ENCODE measurements at places on chromosomes 5 and 9. TPM values are rescaled to one million over a fixed set of nuclear protein-coding genes. Genes with fewer than 3 reads are reported as not detected.

DNA sequence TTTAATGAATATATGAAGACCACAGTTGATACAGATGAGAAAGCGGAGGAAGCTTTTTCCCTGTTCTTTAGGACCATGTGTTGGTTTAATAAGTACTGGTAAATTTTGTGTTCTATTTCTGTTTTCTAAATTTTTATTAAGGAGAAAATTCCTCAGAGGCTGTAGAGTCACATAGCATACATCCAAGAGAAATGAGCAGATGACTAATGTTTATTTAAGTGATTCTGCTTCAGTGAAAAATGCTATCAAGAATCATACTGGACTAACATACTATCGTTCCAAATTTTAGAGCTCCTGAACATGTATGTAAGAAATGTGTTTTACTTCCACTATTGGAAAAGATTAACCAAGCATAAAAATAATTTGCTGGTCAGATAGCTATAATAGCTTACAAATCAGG lies 115.0 kb downstream of the KIAA1958 start:
- no peak for ATAC-seq

Gene FGF10
- not detected for total RNA-seq

DNA sequence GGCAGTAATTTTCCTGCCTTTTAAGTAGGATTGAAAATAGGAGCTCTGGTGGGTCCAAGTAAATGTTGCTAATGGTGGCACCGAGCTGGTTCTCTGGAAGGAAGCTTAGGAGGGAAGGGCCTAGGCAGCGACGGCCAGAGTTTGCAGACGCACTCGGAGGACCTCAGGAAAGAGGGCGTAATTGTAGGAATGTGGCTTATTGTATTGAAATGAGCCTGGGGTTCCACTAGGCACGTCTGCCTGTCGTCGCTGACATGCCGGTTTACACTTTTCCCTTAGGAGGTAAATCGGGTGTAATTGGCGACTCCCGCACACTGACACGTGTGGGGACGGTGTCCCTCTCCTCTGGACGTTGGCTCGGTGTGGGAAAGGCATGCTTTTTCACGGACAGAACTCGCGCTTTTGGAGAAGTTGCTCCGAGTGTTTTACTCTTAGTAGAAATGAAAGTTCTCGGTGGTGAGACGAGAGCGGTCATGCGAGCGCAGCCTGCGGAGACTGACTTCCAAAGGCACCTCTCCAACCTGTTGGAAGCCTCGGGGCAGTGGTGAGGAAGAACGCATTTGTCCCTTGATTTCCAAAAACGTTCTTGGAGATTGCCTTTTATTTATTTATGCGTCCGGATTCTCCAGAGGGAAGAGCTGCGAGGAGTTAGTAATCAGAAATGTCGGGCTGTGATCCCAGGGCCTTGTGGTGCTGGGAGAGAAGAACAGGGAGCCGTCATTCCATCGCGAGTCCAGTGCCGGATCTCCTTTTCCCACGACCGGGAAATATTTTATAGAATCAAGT lies 1.3 kb downstream of the NR4A3 start:
- ATAC-seq: no peak

Gene IFNA2
- not detected for total RNA-seq

DNA sequence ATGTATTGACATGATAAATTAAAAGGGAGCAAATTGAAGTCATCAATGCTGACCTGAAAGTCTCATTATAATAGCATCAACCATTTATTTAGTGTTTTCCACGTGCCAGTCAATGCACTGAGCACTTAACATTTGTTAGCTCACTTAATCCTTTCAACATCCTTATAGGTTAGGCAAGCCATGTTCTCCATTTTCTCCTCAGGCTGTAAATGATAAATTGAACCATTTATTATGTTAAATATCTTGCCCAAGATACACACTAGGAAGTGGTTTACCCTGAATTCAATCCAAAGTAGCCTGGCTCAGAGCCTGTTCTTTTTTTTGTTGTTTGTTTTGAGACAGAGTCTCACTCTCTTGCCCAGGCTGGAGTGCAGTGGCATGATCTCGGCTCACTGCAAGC lies 25.0 kb upstream of the SNX2 start:
- no peak for ATAC-seq

GRCh38 chr5:72511774-72512592 lies 4.8 kb upstream of the ZNF366 start:
- ATAC-seq: no peak

DNA sequence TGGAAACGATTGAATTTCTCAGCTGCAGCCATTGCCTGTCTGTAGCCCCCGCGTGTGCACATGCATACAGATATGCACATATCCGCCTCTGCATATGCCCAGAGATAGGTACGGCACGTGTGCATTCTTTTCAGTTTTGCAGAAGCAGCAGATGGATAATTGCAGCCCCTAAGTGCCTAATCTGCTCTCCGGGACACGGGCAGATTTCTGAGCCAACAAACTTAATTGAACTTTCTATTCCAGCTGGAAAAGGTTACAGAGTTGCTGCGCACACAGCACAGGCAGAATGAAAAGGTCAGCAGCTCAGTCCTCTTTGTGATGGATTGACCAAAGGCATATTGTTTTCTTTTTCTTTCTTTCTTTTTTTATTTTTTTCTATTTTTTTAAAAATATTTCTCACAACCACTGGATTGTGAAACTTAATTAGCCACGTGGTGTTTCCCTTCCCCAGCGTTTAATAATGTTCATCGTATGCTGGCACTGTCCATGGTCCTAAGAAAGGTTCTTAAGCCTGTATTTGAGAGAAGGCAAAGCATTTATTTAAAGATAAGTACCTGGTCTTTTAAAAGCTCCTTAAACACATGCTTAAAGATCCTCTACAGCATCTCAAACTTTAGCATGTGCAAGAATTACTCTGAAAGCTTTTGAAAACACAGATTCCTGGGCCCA lies 270.2 kb upstream of the BRINP1 start:
- ATAC-seq: no peak

Gene NR3C1
- total RNA-seq: 48.3 TPM

GRCh38 chr5:176317534-176318374 lies 43.8 kb downstream of the KIAA1191 start:
- no peak for ATAC-seq

DNA sequence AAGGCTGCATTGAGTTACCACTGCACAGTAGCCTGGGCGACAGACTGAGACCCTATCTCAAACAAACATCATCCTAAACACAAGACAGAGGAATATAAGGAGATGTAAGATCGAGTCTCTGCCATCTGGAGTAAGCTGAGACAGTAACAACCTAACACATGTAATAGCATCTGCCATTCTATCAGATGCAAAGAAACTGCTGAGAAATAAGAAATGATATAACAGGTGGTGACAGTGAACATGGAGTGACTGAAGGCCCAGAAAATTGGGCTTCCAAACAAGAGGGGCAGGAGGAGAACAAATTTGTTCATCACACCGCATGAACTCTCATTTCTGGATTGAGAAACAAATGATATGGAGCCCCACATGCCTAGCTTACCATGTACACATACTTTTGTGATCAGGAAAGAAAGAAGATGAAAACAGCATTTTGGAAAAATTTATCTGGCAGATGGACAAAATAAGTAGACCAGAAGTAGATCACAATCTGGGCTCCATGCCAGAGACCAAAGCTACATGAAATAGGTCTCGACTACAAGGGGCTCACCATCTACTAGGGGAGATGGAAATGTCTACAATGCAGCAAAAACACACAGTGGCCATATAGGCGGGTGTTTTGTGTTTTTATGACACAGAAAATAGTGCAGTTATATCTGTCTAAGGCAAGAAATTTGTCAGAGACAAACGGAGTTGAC lies 45.5 kb downstream of the ECPAS start:
- ATAC-seq: no peak

GRCh38 chr5:173707392-173707791 lies 90.9 kb upstream of the BOD1 start:
- ATAC-seq: no peak

DNA sequence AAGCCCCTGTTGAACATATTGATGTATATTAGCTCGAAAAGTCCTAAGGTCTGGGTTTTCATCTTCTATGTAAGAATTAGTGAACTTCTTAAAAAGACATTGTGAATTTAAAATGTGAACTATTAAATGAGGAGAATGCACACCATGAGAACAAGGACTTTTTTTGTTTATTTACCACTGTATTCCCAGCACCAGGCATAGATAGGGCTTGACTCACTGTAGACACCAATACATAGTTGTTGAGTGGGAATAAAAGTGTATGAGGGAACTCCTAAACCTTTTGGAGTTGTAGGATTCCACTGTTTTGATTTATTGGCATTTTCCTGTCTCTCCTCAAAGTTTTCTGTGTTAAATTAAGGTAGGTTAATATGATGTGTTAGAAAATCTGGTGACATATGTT lies 40.3 kb downstream of the NNT start:
- ATAC-seq: no peak

- no peak for ATAC-seq
These were observed 2015.1 kb upstream of the C9orf72 start for GRCh38 chr9:29588361-29588760.

Gene TAF9
- total RNA-seq: 89.0 TPM

DNA sequence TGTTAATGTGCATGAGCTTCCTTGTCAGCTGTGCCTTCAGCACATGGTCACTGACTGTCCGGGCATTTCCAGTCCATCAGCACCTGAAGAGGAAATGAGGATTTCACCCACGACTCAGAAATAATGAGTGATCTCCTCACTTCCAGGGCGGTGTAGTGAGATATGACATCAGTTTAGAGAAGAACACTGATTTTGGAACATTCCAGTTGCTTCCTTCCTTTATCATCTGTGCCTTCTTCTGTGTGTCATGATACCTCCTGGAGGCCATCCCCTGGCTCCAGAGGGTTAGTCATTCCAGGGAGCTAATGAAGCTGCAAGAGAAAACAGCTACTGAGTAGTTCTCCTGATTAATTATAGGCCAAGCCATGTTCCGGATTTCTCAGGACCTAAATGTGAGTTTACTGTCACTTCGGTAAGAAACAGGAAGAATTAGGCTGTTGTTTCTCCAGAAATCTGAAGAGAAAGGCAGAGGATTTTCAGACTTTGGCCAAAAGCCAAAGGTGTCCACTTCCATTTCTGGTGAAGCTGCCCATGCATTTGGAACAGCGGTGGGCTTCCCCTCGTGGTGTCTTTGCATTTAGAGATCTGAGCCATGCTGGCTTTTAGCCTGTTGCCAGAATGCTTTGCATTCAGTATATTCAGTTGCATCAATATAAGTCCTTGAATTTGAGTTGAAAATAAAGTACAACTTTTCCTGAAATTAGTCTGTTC lies 161.3 kb upstream of the OTULINL start:
- no peak for ATAC-seq

- peak; percentile 55 for ATAC-seq
These were observed 1.1 kb downstream of the CFAP77 start for GRCh38 chr9:132411091-132411508.

GRCh38 chr5:108942701-108943100 lies 195.0 kb downstream of the FER start:
- no peak for ATAC-seq

DNA sequence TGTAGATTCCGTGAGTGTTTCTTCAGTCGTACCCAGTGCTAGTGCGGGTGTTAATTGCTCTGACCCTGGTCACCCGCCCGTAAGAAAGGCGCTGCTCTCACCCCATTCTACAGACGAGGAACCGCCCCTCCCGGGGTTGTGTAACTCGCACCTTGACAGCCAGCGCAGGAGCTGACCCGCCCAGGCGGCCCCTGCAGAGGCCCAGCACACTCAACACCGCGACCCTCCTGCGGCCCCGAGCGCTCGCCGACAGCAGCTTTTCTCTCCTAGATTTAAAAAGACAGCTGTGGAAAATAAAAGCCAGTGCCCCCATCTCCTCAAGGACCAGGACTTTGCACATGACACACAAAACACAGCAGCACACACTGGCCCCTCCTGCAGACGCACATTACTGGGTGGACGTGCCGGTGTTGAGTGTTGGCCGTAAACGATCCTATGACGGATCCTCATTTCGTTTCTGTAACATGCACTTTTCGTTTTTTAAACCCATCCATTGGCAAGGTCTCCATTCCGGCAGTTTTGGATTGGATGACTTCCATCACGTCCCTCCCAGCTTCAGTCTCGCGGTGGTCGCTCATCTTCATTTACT lies 22.9 kb downstream of the OR2V2 start:
- ATAC-seq: no peak

DNA sequence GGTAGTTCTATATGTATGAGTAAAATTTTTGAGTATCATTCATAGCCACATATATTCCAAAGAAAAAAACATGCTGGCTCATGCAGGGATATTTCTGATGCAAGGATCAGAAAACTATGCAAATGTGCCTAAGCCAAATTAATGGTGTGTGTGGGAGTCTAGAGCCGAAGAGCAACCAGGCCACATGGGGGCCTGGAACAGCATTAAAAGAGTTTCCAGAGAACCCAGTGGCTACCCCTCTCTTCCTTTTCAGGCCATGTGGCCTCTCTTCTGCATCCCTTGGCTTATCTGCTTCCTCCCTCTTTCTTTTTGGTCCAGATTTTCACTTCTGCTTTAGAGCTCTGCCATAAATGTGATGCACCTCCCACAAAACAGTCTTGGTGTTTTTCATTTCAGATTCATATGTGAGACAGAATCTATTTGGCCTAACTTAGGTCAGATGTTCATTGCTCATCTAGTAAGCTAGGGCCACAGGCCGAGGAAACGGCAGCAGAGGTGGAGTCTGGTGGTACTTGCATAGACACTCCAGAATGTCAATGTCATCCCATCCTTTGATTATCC lies 300.0 kb downstream of the SH3GL2 start:
- no peak for ATAC-seq

DNA sequence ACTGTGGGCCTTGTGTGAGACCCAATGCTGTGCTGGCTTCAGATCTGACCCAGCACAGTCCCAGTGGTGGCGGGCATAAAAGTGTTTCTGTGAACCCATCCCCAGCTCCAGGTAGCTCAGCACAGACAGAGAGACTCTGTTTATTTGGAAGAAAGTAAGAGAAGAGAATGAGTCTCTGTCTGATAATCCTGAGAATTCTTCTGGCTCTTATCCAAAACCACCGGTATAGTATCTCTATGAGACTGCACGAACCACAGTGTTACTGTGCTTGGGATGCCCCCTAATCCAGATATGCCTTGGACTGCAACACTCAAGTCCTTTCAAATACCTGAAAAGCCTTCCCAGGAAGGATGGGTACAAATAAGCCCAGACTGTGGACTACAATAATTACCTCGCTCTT lies 1660.8 kb upstream of the ACO1 start:
- ATAC-seq: no peak

Gene GOLM1
- 2.8 TPM for total RNA-seq

DNA sequence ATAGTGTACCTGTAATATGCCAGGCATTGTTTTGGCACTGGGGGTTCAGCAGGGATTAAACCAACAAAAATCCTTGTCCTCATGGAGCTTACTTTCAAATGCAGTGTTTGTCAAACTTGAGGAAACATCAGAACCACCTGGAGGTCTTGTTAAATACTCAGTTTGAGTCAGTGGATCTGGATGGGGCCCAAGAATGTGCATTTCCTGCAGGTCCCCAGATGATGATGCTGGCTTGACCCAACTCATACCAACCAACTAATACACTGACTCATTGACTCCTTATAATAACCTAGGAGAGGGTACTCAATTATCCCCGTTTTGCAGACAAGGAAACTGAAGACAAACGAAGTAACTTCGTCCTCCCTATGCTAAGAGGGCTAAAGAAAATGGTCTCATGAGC lies 11.3 kb downstream of the WWC1 start:
- no peak for ATAC-seq

Measured in activated T-helper 17 cell treated with anti-CD3 and anti-CD28 coated beads, Interleukin-2, amount 50 U/mL, for 72 hours (primary cell).